Right renal pelvis (tissue), 4 donors: ENCODE measurements at places on chromosomes 6 and 20. TPM values are rescaled to one million over a fixed set of nuclear protein-coding genes. Genes with fewer than 3 reads are reported as not detected.

DNA sequence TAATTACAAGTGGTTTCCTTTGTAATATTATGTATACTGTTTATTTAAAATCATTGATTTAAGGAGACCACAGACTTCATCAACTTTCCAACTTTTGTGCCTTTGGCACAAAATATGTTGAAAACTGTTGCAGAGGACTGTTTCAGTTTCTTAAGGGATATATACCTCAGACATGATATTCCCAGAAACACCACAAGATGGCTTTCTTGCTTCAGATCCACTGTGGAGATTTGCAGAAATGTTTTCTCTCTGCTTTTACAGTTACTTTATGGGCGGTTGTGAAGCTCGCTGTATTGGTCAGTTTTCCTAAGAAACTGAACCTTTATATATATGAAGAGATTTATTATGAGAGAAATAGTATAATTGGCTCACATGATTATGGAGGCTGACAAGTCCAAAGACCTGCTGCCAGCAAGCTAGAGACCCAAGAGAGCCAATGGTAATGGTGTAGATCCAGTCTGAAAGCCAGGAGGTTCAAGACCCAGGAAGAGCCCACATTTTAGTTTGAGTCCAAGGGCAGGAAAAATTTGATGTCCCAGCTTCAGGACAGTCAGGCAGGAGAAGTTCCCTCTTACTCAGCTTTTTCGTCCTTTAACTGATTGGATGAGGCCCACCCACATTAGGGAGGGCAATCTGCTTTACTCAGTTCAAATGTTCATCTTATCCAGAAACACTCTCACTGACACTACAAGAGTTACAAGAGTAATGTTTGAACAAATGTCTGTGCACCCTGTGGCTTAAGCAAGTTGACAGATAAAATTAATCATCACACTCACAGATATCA lies 12.8 kb downstream of the ME1 start:
- no peak for DNase-seq

- no peak for DNase-seq
Measured at GRCh38 chr6:43931201-43931600, 161.2 kb downstream of the VEGFA start.

The PTGIS gene
- polyA plus RNA-seq: 28.1 TPM

GRCh38 chr20:62238569-62239277 lies 402 bp downstream of the OSBPL2 start:
- no peak for DNase-seq

DNA sequence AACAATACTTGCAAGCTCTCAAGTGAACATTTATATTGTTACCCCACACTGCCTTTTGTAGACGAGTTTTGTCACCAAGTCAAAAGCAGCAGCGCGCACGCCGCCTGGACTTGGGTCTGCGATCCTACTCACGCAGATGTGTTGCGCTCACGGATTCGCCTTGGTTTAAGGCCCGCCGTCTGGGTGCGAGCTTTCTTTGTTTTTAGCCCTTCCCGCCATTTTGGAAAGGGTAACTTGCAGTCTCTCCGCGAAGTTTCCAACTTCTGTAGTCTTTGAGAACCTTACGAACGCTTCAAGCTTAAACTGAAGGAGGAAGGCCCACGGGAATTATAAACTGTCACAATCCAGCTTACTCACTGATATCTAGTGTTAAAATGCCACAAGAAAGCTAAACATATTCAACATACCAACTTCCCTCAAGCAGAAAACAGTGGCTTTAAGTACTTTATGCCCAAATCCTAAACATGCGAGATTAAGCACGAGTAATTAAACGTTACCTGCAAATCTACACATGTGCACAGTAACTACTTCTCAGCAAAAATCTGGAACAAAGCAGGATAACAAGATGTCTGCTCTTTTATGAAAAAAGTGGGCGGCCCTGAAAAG lies 80.4 kb upstream of the BTN3A2 start:
- DNase-seq: peak; percentile 47

DNA sequence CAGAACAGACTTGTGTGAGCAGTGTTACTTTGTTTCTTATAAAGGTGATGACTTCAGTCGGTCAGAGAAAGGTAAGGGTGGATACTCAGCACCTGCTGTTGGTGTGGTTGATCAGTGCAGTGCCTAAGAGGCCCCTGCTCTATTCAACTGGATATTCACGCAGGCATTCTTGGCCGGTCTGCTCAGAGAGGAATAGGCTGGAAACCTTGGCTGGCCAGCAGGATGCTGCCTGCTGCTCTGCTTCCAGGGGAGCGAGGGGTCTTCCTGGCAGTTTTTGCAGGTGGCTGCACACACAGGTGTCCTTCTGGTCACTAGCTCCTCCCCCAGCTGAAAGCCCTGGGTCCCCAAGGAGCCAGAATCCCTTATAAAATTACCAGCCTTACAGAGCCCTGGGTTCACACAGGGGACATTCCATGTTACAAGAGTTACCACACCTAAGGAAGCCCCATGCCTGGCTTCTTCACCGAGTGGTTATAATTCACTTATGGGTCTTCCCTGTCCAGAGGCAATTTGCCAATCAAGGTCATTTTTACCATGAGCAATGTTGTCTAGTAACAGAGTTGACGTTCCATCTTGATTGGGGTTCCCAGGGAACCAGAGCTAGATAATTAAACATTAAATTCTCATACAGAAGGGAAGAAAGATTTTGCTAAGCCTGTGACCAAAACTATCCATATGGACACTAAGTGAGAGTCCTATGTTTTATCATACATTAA lies 16.4 kb downstream of the SYNJ2 start:
- DNase-seq: no peak
